Stimulated activated CD8-positive, alpha-beta memory T cell treated with anti-CD3 and anti-CD28 coated beads, Interleukin-4, amount 100 ng/mL, for 48 hours (primary cell): ENCODE measurements at places on chromosomes 12 and 14.

- DNase-seq = no peak
Measured at GRCh38 chr12:101959607-101960006, 82.2 kb downstream of the DRAM1 start.

- no peak for DNase-seq
Measured at GRCh38 chr14:20820063-20820904, 17.6 kb upstream of the RNASE1 start.

- DNase-seq = no peak
Measured at GRCh38 chr12:128076188-128076587, 190.8 kb upstream of the TMEM132C start.

DNA sequence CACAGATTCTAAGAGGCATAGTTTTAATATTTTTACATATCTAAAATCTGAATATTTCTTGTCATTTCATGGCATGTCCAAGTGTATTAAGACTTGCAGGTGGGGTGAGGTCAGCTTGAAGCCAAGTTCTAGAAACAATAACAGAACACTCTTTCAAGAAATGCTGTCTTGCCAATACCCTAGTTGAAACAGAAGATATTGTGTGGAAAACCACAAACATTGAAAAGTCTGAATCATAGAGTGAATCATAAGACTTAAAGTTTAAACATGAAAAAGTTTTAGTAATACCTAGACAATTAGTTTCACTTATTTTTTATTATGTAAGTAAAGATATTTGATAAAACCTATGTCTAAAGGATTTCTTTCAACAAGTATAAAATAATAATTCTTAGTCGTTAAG, 191.5 kb upstream of the CAND1 start:
- no peak for DNase-seq

DNA sequence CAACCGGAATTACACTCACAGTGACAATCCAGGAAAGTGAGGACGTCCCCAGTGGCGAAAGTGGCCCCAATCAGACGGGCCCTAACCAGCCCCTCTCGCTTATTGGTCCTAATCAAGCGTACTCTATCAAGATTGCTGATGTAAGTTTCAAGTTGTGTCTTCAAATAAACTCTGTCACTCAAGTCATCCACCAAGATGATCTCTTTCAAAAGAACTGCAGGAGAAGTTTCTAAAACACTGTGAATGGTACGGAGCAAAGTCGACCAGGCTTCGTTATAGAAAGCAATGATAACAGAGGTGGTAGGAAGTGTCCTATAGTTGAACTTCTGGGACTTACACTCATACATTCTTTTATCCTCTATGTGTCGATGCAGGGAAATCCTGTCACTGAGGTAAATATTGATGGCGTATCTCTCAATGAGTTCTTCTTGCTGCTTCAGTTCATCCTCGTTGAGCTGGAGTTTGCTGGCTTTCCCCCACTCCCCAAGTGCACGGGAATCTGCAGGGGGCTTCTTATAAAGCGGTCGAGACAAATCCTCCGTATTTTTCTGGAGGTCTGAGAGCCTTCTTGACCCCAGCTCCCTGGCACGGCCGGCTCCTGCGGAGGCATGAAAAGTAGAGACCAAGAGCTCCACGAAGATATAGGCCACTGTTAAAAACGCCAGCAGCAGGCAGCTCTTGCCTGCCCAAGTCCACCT, 604 bp downstream of the GALNT4 start:
- no peak for DNase-seq

GRCh38 chr12:99039367-99040120, 394.5 kb downstream of the APAF1 start:
- DNase-seq = no peak

GRCh38 chr14:48391661-48392060, 716.3 kb upstream of the MDGA2 start:
- no peak for DNase-seq

- no peak for DNase-seq
Measured at GRCh38 chr14:66085224-66085623, 400.9 kb upstream of the CCDC196 start.

GRCh38 chr12:30191696-30192455, 408.1 kb upstream of the TMTC1 start:
- DNase-seq = no peak

DNA sequence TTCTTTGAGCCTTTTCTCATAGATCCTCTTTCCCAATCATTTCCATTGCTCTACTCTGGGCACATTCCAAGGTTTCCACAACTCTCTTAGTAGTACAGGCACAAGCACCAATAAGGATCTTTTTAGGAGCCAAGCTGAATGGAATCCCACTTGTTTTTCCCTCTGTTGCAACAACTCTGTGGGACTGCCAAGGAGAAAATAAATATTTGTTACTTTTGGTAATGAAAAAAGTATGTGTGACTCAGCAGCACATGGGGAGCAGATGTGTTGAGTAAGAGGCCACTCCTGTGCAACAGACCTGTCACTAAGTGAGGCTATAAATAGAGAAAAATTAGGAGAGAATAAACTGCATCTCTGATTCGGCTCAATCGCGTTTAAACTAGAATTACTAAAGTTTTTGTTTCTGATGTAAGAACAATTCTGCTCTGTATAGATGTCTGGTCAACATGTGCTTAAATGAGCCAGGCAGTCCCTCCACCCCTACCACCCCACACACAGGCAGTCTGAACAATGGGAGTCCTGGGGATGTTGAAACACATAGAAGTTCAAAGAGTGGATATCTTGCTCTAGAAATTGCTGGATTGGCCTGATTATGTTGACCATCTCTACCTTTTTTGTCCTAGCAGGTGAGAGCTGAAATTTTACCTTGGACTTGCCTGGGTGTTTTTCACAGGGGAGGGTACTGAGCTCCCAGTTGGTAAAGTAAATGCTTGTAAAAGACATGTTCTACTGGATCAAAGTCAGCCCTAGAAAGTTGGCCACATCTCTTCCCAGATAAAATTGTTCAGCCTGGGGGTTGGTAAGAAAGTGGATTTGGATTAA, 244.3 kb upstream of the NOVA1 start:
- DNase-seq = no peak

GRCh38 chr14:23951590-23952201, 1.9 kb upstream of the DHRS4 start:
- no peak for DNase-seq

DNA sequence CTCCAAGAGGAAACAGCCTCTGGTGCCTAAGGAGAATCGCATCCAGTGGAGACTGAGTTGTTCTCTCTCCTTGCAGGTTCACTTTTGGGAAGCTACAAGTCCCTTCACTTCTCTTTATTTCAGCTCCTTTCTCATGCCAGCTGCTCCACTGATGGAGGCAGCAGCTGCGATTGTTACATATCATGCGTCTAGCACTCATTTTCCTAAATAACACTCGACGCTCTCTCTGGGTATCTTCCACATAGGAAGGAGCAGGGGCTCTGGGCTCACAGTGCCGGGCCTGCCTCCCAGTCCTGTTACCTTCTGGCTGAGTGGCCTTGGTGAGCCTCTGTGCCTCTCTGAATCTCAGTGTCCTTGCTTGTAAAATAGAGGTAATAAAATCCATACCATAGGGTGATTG, 162.6 kb upstream of the HIF1A start:
- DNase-seq = no peak

GRCh38 chr14:76778546-76779215, 17.4 kb downstream of the VASH1 start:
- DNase-seq = no peak
